ENCODE measurements at places on chromosomes 7 and 10.
A peak's percentile ranks its signal among the peaks of the same experiment; 100 is the strongest.

DNA sequence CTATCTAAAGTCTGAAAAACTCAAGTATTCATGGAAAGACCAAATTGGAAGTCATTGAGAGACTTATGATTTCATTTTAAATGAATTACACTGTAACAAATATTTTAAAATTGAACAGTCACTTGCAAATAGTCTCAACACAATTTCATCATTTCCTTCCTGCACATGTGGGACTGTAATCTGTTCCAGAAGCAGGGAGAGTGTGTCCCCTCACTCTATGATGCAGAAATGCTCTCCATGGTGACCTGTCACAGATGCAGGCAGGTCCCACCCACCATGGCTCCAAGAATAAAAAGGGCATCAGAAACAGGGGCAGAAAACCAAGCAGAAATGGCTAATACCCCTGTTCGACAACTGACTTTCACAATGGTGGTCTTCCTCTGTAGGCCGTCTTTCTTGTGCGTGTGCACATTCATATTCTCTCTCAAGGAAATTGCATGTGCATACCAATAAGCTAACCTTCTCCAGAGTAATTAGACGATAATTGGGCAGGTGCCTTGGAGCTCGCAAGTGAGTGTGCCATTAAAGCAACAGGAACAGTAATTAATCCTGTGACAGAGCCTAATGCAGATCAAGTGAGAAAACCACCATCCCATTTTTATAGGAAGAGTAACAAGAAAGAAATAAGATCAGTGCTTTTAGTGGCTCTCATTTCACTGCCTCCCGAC, 170.9 kb downstream of the ZMYND11 start:
- no peaks in the 10 kb centered on the region for H3K27me3 ChIP-seq
- no peak for DNase-seq

DNA sequence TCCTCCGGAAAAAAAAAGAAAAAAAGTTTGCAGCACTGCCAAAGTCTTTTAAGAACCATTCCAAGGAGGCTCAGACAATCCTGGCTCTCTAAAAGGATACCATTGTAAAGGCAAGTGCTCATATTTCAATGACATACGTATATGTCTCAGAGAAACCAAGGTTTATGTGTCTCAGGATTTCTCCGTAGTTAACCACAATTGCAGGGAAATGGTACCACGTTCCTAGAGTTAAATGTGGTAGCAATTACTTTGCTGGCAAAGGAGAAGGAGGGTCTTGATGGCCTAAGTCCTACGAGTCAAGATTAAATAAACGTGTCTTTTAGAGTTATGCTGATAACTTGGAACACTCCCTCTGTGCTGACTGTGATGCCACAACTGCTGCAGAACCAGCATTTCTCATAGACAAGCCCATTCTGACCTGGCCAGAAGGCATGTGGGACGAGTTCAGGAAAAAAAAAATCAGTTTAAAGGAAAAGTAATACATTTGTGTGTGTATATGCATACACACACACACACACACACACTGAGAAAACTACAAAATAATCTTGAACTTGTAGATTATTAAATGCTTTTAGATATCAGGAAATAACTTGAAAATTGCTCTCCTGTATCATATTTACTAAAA, 245.9 kb downstream of the FGFR2 start:
- no peaks in the 10 kb centered on the region for H3K27me3 ChIP-seq
- DNase-seq = no peak
- no peaks in the 10 kb centered on the region for H3K4me1 ChIP-seq
- H3K27ac ChIP-seq = no peak overlapping the region
- H3K4me3 ChIP-seq = no peak overlapping the region

DNA sequence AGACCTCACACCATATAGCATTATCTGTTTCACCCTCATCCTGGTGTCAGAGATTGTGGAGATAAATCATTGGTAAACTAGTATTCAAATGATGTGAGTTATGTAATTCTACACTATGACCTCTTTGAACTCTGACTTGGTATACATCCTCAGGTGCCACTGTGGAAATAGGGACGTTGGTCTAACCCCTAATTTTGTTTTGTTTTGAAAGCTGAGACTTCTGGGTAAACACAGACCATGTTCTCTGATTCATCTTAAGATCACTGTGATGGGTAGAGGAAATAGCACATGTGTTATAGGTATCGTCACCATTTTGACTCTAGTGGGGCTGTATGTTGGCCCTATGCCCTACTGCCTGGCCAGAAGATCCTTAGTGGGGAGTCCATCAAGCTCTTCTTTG, 241.6 kb downstream of the CCDC7 start:
- no peaks in the 10 kb centered on the region for H3K27me3 ChIP-seq
- no peak overlapping the region for H3K27ac ChIP-seq
- DNase-seq = no peak
- no peak overlapping the region for H3K4me3 ChIP-seq
- H3K4me1 ChIP-seq = no peaks in the 10 kb centered on the region
- H3K36me3 ChIP-seq = peaks cover 34% of the 10 kb centered on the region

DNA sequence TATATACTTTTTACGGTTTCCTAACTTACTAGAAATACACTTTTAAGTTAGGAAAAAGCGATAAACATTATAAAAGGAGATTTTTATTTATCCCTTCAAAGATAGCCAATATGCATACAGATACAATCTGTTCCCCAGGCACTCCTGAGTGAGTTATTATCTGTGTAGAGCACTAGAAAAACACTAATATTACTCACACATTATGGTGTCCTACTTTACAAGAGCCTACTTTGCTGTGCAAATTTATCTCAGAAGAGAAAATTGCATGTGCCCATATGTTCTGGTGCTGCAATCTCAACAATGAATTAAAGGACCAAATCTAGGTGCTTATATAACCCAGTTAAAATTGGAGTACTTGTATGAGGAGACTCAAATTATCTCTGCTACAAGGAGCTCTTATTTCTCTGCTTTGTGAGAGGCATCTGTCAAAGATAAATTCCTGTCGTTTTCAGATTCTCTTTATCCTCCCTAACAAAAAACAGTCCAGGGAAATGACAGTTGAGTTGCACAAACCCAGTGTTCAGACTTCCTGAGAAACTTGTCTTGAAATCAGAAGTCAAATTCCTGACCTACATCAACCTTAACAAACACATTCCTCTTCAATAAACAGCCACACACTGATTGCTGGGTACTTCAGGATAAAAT, 28.9 kb downstream of the CPA1 start:
- peak overlapping the region; percentile 22 for H3K27ac ChIP-seq
- no peaks in the 10 kb centered on the region for H3K27me3 ChIP-seq
- DNase-seq = no peak
- peaks cover 37% of the 10 kb centered on the region for H3K4me1 ChIP-seq
- no peak overlapping the region for H3K4me3 ChIP-seq
- H3K36me3 ChIP-seq = peaks cover 21% of the 10 kb centered on the region

DNA sequence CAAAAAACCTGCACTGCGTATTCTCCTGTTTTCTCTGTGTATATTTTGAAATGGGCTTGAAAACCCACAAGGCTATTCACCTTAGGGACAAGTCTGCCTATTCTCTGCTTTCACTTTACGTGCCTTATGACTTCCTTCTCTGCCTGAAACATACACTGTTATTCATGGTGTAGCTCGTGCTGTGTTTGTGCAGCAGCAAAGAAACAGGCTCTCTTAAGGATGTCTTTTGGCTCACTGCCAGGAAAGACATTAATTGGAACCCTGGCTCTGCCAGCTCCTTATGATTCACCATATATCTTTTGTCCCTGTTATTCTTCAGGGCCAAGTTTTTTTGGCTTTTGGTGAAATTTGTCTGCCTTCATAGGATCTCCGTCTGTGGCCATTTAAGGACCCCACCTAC, 92.4 kb downstream of the TMEM106B start:
- H3K4me1 ChIP-seq = peaks cover 10% of the 10 kb centered on the region
- H3K27ac ChIP-seq = no peak overlapping the region
- no peaks in the 10 kb centered on the region for H3K27me3 ChIP-seq
- H3K36me3 ChIP-seq = no peaks in the 10 kb centered on the region
- no peak for DNase-seq
- no peak overlapping the region for H3K4me3 ChIP-seq

GRCh38 chr7:22445853-22446252, 54.1 kb downstream of the STEAP1B start:
- no peak overlapping the region for H3K4me3 ChIP-seq
- peaks cover 20% of the 10 kb centered on the region for H3K27me3 ChIP-seq
- no peak overlapping the region for H3K27ac ChIP-seq
- H3K36me3 ChIP-seq = no peaks in the 10 kb centered on the region

DNA sequence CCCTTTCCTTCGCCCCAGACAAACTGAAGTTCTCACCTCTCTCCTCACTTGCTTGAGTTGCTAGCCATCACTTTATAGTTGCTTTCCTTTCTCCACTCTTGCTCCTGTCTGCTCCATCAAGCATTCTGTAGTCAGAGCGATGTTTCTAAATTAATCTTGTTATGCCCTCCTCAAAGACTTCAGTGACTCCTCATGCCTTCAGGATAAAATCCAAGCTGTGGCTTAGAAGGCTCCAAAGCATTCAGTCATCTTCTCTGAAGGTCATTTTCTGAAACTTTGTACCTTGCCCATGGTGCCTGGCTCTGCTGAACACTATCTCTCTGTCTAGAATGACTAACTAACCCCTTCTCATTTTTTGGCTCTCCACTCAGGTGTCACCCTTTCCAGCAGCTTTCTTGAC, 222.4 kb upstream of the GRB10 start:
- H3K4me3 ChIP-seq = no peak overlapping the region
- no peak overlapping the region for H3K27ac ChIP-seq
- H3K4me1 ChIP-seq = no peaks in the 10 kb centered on the region
- H3K27me3 ChIP-seq = no peaks in the 10 kb centered on the region
- DNase-seq = no peak
- H3K36me3 ChIP-seq = no peaks in the 10 kb centered on the region

- peaks cover 45% of the 10 kb centered on the region for H3K27me3 ChIP-seq
- no peak overlapping the region for H3K4me3 ChIP-seq
- no peak overlapping the region for H3K27ac ChIP-seq
- DNase-seq = no peak
These were observed 71.4 kb downstream of the HTR5A start for GRCh38 chr7:155141562-155141961.

GRCh38 chr10:2913474-2913873, 153.9 kb upstream of the PFKP start:
- H3K27ac ChIP-seq = no peak overlapping the region
- no peak overlapping the region for H3K4me3 ChIP-seq
- peaks cover 37% of the 10 kb centered on the region for H3K27me3 ChIP-seq
- DNase-seq = no peak
- peaks cover 14% of the 10 kb centered on the region for H3K4me1 ChIP-seq

- no peaks in the 10 kb centered on the region for H3K36me3 ChIP-seq
- no peaks in the 10 kb centered on the region for H3K4me1 ChIP-seq
These were observed 160.0 kb upstream of the MKI67 start for GRCh38 chr10:128286141-128286761.

- no peak overlapping the region for H3K27ac ChIP-seq
- DNase-seq = no peak
- no peaks in the 10 kb centered on the region for H3K27me3 ChIP-seq
- no peaks in the 10 kb centered on the region for H3K4me1 ChIP-seq
- H3K4me3 ChIP-seq = no peak overlapping the region
These were observed 159.8 kb downstream of the WNT2 start for GRCh38 chr7:117163101-117163500.

GRCh38 chr7:1142051-1142635, 17.9 kb downstream of the ZFAND2A start:
- H3K4me3 ChIP-seq = no peak overlapping the region
- H3K36me3 ChIP-seq = peaks cover 6% of the 10 kb centered on the region
- H3K27me3 ChIP-seq = no peaks in the 10 kb centered on the region
- peaks cover 17% of the 10 kb centered on the region for H3K4me1 ChIP-seq
- no peak for DNase-seq

GRCh38 chr10:70297224-70297623, 13.4 kb upstream of the NPFFR1 start:
- no peaks in the 10 kb centered on the region for H3K27me3 ChIP-seq
- DNase-seq = no peak
- H3K27ac ChIP-seq = no peak overlapping the region
- no peak overlapping the region for H3K4me3 ChIP-seq
- no peaks in the 10 kb centered on the region for H3K36me3 ChIP-seq
- H3K4me1 ChIP-seq = no peaks in the 10 kb centered on the region

DNA sequence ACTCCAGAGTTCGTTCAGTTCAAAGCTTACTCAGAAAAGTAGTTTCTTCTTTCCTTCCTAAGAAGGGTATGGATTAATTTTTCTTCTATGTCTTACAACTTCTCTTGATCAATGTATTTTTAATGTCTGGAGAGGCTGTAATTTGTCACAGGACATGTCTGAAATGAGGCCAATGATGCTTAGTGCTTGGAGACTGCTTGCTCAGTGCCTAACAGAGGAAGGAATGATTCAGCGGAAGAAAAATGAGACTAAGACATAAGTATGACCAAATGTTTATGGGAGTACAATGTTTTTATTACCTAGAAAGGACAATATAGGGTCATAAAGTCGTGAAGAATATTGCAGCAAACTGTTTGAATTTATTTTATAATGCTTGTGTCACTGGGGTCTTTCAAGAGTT, 43.3 kb downstream of the GPR37 start:
- H3K36me3 ChIP-seq = no peaks in the 10 kb centered on the region
- H3K4me1 ChIP-seq = no peaks in the 10 kb centered on the region
- no peak overlapping the region for H3K4me3 ChIP-seq
- no peak for DNase-seq

DNA sequence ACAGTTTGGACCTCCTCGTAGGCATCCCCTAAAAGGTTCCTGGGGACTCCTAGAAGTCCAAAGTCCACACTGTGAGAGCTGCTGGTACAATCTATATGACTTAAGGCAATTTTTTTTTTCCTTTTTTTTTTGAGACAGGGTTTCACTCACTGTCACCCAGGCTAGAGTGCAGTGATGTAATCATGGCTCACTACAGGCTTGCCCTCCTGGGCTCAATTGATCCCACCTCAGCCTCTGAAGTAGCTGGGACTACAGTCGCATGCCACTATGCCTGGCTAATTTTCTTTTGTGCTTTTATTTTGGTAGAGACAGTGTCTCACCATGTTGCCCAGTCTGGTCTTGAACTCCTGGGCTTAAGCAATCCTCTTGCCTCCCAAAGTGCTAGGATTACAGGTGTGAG, 4.6 kb upstream of the SPOCK2 start:
- no peak overlapping the region for H3K27ac ChIP-seq
- no peaks in the 10 kb centered on the region for H3K27me3 ChIP-seq
- H3K4me1 ChIP-seq = peaks cover 76% of the 10 kb centered on the region
- DNase-seq = no peak
- no peak overlapping the region for H3K4me3 ChIP-seq

GRCh38 chr10:17229016-17229716, 1.1 kb downstream of the VIM start:
- peaks cover 50% of the 10 kb centered on the region for H3K36me3 ChIP-seq
- no peaks in the 10 kb centered on the region for H3K27me3 ChIP-seq
- peak overlapping the region; percentile 85 for H3K4me3 ChIP-seq
- DNase-seq = peak; percentile 73
- H3K27ac ChIP-seq = peak overlapping the region; percentile 91

Data from activated T-cell treated with anti-CD3 and anti-CD28 coated beads, Interleukin-2, amount 50 U/mL, for 24 hours (primary cell).